Kidney (tissue), 22 donors: ENCODE measurements at places on chromosomes 3 and 15. TPM values are rescaled to one million over a fixed set of nuclear protein-coding genes. Genes with fewer than 3 reads are reported as not detected.

DNA sequence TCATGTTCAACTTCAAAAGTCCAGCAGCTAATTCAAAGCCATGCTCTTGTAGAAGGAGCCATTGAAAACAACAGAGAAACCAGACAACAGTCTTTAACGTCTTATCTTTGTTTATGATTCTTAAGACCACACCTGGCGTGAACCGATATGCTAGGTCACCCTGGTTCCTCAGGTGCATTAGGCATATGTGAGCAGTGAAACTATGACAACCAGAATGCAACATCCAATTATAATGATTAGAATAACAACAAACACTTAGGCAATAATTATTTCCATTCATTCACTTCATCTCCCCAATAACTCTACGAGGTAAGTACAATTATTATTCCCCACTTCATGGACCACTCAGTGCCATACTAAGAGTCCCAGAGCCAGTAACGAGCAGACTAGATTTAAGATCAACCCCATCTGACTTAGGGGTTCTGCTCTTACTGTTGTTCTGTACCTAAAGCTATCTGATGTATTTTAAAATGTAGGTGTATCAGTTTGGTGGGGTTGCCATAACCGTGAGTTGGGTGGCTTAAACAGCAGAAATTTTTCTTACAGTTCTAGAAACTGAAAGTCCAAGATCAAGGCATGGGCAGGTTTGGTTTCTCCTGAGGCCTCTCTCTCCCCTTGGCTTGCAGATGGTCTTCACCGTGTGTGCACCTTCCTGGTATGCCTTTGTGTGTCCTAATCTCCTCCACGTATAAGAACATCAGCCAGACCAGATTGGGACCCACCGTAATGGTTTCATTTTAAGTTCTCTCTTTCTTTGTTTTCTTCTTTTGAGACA lies 997.8 kb upstream of the CFAP20DC start:
- H3K4me1 ChIP-seq = no peaks in the 10 kb centered on the region
- no peak overlapping the region for H3K27ac ChIP-seq

Gene POLR2M
- 77.0 TPM for total RNA-seq

DNA sequence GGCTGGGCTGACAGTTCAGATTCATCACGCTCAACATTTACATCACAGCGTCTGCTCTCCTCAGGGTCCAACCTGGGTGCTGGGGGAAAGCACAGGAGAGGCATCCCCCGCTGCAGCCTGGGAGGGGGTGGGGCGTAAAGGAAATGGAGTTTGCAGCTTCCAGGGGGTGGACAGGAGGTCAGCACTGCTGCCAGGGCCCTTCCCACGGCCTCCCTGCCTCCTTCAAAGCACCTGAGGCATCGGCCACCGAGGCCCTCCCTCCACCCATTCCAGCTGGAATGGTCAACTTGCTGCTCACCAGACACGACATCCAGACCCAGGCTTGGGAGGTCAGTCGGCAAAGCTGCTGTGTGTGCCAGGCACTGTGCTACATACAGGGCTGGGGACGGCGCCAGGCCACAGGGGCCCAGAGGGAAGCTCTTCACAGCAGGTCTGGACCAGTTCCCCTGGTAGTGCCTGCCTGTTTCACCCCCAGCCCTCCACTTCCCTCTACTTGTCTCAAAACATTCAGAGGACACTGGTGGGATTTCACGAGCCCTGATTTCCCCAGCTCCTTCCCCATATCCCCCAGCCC lies 120.7 kb downstream of the ANP32A start:
- no peaks in the 10 kb centered on the region for H3K4me1 ChIP-seq
- H3K4me3 ChIP-seq = no peak overlapping the region
- DNase-seq = no peak
- H3K27me3 ChIP-seq = no peaks in the 10 kb centered on the region

GRCh38 chr3:105848821-105849220 lies 20.0 kb downstream of the CBLB start:
- H3K36me3 ChIP-seq = peaks cover 9% of the 10 kb centered on the region
- no peaks in the 10 kb centered on the region for H3K4me1 ChIP-seq
- no peaks in the 10 kb centered on the region for H3K27me3 ChIP-seq

DNA sequence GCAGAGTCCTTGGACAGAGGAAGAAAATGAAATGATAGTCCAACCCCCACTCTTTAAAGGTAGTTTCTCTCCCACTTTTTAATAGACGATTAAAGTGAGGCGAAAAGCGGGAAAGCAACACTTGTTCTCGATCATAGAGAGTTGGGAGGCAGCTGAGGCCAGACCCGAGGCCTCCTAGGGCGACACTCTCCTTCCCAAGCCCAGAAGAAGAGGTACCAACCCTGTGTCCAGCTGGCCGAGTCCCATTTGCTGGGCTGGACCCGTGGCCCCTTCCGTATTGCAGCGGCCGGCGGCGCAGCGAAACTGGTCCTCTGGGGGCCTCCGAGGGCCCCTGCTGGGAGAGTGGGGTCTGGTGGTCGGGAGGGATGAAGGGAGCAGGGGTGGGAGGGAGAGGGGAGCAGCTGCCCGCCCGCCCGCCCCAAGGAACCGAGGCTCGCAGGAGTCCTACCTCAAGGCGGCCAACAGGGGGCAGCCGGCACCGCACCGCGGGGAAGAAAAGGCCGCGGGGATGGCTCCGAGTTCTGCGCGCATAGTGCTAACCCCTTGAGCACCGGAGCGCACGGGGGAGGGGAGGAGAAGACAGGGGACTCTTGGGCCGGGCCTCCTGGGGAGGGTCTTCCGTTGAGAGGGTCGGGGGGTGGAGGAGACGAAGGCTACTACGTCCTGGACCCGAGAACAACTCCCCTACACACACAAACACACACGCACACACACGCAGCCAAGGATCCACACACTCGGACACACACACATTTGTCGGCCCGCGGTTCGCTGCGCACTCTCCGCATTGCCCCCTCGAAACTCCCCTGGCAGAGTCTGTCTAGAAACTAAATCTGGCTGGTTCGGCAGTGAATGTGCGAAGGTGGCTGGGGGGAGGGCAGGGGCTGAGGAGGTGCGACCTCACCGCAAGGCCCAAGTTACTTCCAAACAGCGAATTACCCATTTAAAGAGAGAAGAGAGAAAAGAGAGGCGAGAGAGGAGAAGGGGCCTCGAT lies 2.0 kb downstream of the WNT5A start:
- H3K27ac ChIP-seq = no peak overlapping the region
- H3K4me1 ChIP-seq = peaks cover 4% of the 10 kb centered on the region
- no peaks in the 10 kb centered on the region for H3K27me3 ChIP-seq
- DNase-seq = peak; percentile 92

Gene TBC1D21
- not detected for total RNA-seq

Gene SH2D7
- not detected for total RNA-seq

Gene HIGD2B
- not detected for total RNA-seq

GRCh38 chr3:191379446-191379845 lies 49.1 kb upstream of the UTS2B start:
- no peak overlapping the region for H3K4me3 ChIP-seq
- no peaks in the 10 kb centered on the region for H3K4me1 ChIP-seq
- DNase-seq = no peak
- H3K27me3 ChIP-seq = no peaks in the 10 kb centered on the region
- H3K27ac ChIP-seq = no peak overlapping the region
- peaks cover 20% of the 10 kb centered on the region for H3K36me3 ChIP-seq

- DNase-seq = no peak
- H3K36me3 ChIP-seq = no peaks in the 10 kb centered on the region
- no peaks in the 10 kb centered on the region for H3K27me3 ChIP-seq
- H3K27ac ChIP-seq = no peak overlapping the region
- no peak overlapping the region for H3K4me3 ChIP-seq
Measured at GRCh38 chr3:149363053-149363452, 14.4 kb downstream of the TM4SF1 start.

DNA sequence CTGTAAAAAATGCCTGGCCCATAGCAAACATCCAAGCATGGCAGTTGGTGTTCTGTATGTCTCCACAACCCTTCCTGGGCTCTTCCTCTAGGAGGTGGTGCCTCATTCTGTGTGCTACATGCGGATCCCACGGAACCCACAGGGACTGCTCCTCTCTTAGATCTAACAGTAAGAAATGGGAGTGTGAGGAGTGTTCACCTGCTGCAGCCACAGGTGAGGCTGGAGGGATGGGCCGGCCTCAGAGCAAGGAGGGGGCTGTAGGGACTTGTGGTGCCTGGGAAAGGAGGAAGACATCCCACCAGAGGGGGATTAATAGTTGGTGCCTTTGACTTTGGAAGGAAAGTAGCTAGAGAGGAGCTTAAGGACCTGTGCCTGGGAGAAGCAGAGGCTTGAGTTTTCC lies 22.2 kb downstream of the SEMA3G start:
- no peak overlapping the region for H3K4me3 ChIP-seq
- H3K27me3 ChIP-seq = no peaks in the 10 kb centered on the region
- no peak for DNase-seq
- H3K4me1 ChIP-seq = no peaks in the 10 kb centered on the region

DNA sequence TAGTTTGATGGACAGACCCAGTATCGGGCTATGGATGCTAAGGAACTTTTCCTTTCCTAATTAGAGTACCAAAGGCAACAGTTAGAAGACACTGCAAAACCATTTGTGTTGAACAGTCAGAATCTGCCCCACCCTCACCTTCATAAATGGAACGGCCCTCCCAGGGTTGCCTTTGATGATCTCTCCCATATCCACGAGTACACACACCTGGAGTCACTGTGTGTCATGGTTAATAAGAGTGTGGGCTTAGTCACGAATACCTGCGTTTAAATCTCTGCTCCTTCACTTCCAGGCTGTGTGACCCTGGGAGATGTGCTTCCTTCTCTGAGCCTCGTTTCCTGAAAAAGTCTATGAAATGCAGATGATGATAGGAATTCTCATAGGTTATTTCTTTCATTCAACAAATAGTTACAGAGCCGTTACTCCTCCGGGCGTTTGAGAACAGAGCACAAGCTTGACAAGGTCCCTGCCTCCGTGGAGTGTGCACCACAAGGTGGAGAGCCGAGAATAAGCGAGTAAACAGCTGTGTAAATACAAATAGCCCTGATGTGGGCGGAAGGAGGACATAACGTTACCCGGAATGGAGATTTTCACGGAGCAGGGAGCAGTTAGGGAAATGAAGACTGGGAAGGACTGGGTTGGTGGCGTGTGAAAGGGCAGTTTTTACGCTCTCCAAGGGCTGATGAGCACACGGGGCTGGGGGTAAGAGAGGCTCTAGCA lies 6.7 kb downstream of the SLC51A start:
- no peak for DNase-seq
- H3K27ac ChIP-seq = no peak overlapping the region
- H3K36me3 ChIP-seq = no peaks in the 10 kb centered on the region
- H3K4me3 ChIP-seq = no peak overlapping the region

- no peaks in the 10 kb centered on the region for H3K36me3 ChIP-seq
- H3K27ac ChIP-seq = no peak overlapping the region
- peaks cover 12% of the 10 kb centered on the region for H3K4me1 ChIP-seq
- no peaks in the 10 kb centered on the region for H3K27me3 ChIP-seq
Measured at GRCh38 chr3:159828542-159828943, 160.1 kb upstream of the IL12A start.

Gene PLD1
- 24.3 TPM for total RNA-seq
